ENCODE measurements at places on chromosomes 5 and 9. TPM values are rescaled to one million over a fixed set of nuclear protein-coding genes. Genes with fewer than 3 reads are reported as not detected.

The IL5 gene
- total RNA-seq = not detected

The LRRC19 gene
- total RNA-seq = not detected

The NR2F1-AS1 gene
- total RNA-seq = 10.6 TPM

The NKD2 gene
- total RNA-seq = 23.9 TPM

The TBC1D2 gene
- 8.4 TPM for total RNA-seq

GRCh38 chr9:98031935-98032334 is 24.6 kb upstream of the NANS start:
- DNase-seq = no peak

GRCh38 chr5:147305147-147305546 is 70.3 kb downstream of the STK32A start:
- DNase-seq = no peak

GRCh38 chr5:551406-551805 is 27.2 kb upstream of the SLC9A3 start:
- DNase-seq = no peak

- DNase-seq = no peak
These were observed 49.9 kb downstream of the SHB start for GRCh38 chr9:38018958-38019602.

DNA sequence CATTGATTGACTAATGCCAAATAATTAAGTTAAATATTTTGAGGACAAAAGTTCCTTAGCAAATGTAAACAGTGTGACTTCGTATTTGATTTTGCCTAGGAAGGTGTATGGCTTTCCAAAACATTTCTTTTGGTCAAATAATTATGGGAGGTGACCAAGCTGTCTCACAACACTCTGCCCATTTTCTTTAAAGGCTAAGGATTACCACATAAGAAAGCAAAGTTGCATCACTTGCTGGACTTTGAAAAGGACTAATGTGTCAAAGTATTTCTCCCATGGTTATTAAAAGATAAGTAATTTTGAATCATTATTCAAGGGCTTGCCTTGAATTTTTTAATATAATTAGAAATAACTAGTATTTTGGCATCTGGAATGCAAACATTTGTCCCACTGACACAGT is 74.7 kb downstream of the HAPLN1 start:
- no peak for DNase-seq

- no peak for DNase-seq
These were observed 199.3 kb downstream of the CTNND2 start for GRCh38 chr5:11704916-11705315.

DNA sequence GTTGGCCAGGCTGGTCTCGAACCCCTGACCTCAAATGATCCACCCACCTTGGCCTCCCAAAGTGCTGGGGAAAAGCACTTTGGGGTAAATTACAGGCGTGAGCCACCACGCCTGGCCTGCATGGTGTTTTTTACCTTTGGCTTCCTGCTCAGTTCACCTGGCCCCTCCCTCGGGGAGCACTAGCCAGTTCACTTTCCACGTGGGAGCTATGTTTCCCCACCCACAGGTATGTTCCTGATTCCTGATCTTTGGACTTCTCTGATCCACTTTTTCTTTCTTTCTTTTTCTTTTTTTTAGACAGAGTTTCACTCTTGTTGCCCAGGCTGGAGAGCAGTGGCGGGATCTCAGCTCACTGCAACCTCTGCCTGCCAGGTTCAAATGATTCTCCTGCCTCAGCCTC is 15.8 kb downstream of the DAB2IP start:
- DNase-seq = no peak

DNA sequence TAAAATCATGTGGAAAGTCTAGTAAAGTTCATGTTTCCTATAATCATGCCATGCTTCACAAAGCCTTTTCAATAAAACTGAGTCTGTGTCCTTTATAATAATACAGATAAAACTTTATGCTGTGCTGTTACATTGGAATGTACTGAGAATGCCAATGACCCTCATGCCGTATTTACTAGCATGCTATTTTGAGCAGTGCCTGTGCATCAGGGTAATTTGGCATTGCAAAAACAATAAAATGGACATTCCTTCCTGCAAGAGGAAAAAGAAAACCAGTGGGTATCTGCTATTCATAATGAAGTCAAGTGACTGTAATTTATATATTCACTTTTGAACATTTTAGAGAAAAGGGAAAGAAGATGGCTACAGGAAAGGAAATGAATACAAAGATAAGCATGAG is 159.0 kb downstream of the PBX3 start:
- DNase-seq = no peak

DNA sequence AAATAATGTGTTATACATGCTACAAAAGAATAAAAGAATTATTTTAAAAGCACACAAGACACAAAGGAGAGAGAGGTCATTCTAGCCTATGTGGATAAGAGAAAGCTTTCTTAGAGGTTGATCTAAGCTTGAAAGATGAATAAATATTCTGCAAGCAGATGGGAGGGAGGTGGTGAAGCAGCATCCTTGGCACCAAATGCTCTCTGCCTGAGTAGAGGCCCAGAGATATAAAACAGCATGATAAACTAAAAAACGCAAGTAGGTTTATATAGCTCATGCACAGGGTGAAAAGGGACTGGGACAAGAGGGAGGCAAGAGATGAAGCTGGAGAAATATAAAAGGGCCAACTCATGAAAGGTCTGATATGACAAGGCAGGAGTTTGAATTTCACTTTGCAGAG is 283.2 kb upstream of the POU5F2 start:
- DNase-seq = no peak
